Natural killer cell (primary cell): ENCODE measurements at places on chromosomes 5 and 9. TPM values are rescaled to one million over a fixed set of nuclear protein-coding genes. Genes with fewer than 3 reads are reported as not detected.

DNA sequence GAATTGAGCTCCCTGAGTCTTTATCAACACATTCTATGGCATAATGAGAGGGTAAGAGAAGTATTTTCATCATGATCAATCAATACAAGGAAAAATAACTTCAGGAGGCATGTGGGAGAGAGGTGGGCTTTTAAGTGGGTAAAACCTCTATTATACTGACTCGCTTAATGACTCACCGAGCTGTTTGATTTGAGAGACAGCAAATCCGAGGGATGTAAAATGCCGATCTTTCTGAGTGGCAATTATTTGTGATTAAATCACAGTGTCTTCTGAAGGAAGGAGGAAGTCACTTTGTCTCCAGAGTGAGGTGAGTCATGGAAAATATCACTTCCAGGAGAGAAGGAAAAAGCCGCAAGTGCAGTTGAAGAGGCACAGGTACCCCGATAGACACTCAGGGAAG lies 320.4 kb downstream of the DRD1 start:
- H3K27ac ChIP-seq: no peak overlapping the region
- H3K4me1 ChIP-seq: no peaks in the 10 kb centered on the region
- no peak for DNase-seq

The CYLC2 gene
- total RNA-seq: not detected

The PRRT1B gene
- not detected for total RNA-seq

GRCh38 chr9:119365291-119366027 lies 3.8 kb downstream of the BRINP1 start:
- H3K27me3 ChIP-seq: peaks cover 24% of the 10 kb centered on the region
- H3K4me3 ChIP-seq: no peak overlapping the region
- H3K27ac ChIP-seq: no peak overlapping the region
- H3K36me3 ChIP-seq: no peaks in the 10 kb centered on the region
- H3K4me1 ChIP-seq: no peaks in the 10 kb centered on the region
- peak; percentile 5 for DNase-seq

DNA sequence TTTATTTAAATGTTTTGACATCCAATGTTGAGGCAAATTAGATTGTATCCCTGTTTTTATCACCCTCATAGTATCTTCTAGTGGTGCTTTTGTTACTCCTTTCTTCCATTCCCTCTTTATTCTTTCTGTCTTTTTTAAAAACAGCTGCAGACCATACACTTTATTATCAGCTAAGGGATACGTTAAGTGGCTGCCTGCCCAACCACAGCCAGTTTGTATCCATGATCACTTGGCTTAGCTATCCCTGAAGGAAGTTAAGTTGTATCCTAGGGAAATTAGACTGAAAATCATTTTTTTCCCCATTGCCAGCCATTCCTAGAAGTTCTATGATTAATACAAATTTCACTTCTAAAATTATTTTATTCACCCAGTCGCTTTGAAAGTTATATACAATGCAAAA lies 1032.7 kb downstream of the NR2F1-AS1 start:
- DNase-seq: no peak
- H3K27me3 ChIP-seq: no peaks in the 10 kb centered on the region
- H3K36me3 ChIP-seq: no peaks in the 10 kb centered on the region
- H3K4me3 ChIP-seq: no peak overlapping the region

- no peak overlapping the region for H3K4me3 ChIP-seq
- H3K27ac ChIP-seq: no peak overlapping the region
- DNase-seq: no peak
These were observed 24.2 kb downstream of the PSMB7 start for GRCh38 chr9:124390794-124391658.

DNA sequence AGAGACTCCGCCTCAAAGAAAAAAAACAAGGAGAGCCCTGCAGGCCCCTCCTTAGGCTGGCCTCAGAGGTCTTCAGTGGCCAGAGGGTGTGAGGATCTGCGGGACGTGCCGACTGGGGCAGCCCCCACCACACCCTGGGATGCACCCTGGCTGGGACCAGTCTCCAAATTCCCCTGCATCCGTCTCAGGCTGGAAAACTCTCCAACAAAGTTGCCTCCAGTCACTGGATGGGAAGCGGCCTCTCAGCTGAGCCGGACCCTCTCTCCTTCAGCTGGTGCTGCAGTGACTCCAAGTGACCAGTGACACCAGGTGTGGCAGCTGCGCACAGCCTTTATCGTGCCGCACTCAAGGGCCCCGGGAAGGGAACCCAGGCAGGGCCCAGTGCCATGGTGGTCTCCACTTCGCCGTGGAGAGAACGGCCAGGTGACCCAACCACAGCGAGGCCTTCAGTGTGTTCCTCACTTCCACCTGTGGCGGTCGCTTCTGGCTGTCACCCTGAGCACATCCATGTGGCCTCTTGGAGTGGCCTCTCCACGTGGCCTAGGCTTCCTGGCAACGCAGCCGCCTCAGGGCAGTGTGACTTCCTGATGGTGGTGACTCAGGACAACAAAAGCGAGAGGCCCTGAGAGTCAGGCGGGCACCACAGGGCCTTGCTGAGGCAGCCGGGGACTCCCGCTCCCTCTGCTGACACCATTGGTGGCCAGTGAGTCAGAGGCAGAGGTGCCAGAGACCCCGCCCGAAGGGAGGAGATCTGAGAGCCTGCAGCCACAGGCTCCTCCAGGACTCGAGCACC lies 19.3 kb upstream of the CAMSAP1 start:
- H3K4me3 ChIP-seq: no peak overlapping the region
- peaks cover 20% of the 10 kb centered on the region for H3K4me1 ChIP-seq
- no peaks in the 10 kb centered on the region for H3K27me3 ChIP-seq
- peak overlapping the region; percentile 46 for H3K27ac ChIP-seq

DNA sequence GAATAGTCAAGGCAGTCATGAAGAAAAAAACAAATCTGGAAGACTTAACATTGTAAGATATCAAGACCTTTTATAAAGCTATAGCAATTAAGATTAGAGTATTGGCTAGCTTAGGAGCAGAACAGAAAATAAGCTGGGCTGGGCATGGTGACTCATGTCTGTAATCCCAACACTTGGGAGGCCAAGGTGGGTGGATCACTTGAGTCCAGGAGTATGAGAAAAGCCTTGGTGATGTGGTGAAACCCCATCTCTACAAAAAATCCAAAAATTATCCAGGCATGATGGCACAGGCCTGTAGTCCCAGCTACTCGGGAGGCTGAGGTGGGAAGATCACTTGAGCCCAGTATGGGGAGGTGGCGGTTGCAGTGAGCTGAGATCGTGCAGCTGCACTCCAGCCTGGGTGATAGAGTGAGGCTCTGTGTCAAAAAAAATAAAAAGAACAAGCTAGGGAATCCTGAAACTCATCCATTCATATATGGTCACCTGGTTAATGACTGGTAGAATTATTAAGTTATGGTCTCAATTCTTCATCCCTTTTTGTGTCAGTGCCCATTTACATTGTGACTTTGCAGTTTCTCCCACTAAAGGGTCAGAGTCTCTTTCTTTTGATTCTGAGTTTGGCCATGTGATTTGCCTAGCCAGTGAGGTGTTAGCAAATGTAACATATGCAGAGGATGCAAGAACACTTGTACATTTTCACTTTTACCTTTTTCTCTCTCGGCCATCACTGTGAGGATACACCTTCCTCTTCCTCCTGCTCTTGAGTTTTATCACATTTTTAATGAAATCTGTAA lies 144.6 kb upstream of the SGCD start:
- H3K36me3 ChIP-seq: no peaks in the 10 kb centered on the region
- no peaks in the 10 kb centered on the region for H3K4me1 ChIP-seq
- no peak overlapping the region for H3K4me3 ChIP-seq
- H3K27ac ChIP-seq: no peak overlapping the region
- no peaks in the 10 kb centered on the region for H3K27me3 ChIP-seq

DNA sequence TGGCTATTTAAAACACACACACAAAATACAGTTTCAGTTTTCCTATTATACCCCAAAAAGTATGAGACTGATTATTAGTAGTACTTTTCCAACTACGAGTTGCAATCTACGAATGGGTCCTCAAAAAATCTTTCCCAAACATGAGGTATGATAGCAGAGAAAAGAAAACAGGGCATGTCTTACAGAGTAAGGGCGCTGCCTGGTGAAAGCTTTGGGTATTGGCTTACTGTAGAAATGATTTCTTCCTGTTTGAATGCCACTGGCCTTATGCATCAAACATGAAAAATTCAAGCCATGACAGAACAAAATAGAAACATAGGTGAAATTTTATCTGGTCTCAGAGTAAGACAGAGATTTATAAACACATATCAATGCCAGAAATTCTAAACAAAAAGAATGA lies 448.0 kb downstream of the SPOCK1 start:
- no peaks in the 10 kb centered on the region for H3K4me1 ChIP-seq
- no peak for DNase-seq
- no peaks in the 10 kb centered on the region for H3K36me3 ChIP-seq
- no peaks in the 10 kb centered on the region for H3K27me3 ChIP-seq

The PCDH1 gene
- total RNA-seq: 32.1 TPM

DNA sequence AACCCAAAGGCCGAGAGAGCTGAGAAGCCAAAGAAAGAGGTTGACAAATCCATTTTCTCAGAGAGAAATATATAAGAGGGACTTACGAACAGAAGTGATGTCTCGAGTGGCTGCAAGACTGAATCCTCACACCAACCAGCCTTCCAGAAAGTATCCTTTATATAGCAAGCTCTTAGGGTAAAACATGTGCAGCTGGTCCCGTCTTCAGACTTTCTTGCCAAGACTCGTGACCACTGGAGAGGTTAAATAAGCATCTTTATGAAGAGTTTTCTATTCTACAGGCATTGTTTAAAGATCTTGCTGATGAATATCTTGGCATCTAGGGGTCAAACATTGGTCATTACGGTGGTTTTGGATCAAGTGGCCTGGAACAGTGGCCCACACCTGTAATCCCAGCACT lies 16.9 kb upstream of the SLC22A4 start:
- no peaks in the 10 kb centered on the region for H3K36me3 ChIP-seq
- no peak overlapping the region for H3K4me3 ChIP-seq
- peaks cover 3% of the 10 kb centered on the region for H3K27me3 ChIP-seq
- no peak overlapping the region for H3K27ac ChIP-seq
- no peak for DNase-seq
- H3K4me1 ChIP-seq: peaks cover 5% of the 10 kb centered on the region

DNA sequence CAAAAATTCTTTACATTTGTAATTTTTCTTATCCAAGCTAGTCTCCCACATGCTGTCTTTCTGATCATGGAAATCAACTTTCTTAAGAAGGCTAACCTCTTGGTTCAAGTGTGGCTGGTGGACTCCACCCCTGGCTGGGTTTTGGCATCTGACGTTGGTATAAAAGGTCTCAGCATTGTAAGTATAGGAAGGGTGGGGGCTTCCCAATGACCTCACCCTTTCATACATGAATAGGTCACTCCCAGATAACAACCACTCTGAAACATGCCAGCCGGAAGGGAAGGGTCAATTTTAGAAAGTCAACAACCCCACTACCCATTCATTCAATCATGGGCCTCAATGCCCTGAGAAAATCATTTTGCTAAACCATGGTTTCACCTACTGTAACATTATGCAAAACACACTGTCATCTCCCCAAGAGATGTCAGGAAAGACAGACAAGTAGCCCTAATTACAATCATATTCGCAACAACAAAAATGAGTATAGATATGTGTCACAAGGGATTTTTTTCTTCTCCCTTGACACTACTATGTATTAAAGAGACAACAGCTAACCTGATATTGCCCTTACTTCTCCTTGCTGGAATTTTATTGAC lies 31.9 kb upstream of the PCSK5 start:
- no peaks in the 10 kb centered on the region for H3K4me1 ChIP-seq
- no peak for DNase-seq
- no peaks in the 10 kb centered on the region for H3K36me3 ChIP-seq

DNA sequence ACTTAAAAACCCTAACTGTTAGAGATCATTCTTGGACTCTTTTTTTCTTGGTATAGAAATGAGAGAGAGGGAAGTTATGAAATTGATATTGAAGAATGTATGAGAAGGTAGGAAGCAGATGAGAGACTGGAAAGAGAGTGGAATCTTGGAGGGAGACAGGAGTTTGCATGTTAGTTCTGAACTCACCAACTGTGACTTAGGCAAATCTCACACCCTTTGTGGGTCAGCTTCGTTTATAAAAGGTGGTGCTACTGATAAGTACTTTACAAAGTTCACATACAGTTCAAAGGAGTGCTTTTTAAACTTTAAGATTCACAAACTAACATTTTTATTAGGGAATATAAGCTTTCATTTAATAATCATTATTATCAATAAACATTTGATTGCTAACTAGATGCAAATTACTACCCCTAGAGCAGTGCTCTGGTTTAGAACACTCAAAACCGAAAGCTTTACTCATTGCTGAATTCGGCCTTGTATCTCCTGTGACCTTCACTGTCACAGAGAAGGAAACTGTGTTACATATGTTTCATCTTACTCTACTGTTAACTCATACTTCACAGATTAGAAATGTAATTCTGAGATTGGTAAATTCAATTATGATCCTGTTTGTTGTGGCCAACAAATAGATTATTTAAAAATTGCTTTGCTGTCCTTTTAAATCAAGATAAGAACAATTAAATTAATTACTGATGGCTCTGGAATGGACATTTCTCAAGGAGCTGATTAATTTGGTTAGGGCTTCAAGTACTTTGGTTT lies 143.2 kb downstream of the RMI1 start:
- no peaks in the 10 kb centered on the region for H3K4me1 ChIP-seq
- no peak overlapping the region for H3K27ac ChIP-seq
- H3K27me3 ChIP-seq: peaks cover 2% of the 10 kb centered on the region
- no peak for DNase-seq
- H3K4me3 ChIP-seq: no peak overlapping the region
- H3K36me3 ChIP-seq: no peaks in the 10 kb centered on the region

- no peak for DNase-seq
- no peaks in the 10 kb centered on the region for H3K4me1 ChIP-seq
- no peak overlapping the region for H3K27ac ChIP-seq
- no peaks in the 10 kb centered on the region for H3K36me3 ChIP-seq
- H3K27me3 ChIP-seq: no peaks in the 10 kb centered on the region
These were observed 69.8 kb upstream of the WDR41 start for GRCh38 chr5:77561965-77562364.

The TAS2R1 gene
- total RNA-seq: not detected

DNA sequence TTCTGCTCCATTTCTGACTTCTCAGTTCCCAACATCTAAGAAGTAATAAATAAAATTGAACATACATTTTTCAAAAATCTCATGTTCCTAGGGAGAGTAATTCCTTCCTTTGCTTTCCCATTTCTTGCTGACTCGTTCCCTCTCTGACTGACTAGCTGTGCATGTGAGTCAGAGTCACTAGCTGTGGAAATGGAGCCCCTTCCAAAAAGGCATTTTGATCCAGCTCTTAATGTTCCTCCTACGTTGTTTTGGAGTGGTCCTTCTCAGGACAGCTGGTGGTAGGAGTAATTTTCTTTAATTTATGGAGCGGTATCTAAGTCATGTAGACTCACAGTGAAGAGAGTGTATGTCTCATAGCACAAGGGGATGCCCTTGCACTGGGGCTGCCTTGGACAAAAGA lies 460.2 kb downstream of the GADD45G start:
- H3K4me1 ChIP-seq: no peaks in the 10 kb centered on the region
- no peak overlapping the region for H3K4me3 ChIP-seq
- DNase-seq: no peak
- no peaks in the 10 kb centered on the region for H3K27me3 ChIP-seq

DNA sequence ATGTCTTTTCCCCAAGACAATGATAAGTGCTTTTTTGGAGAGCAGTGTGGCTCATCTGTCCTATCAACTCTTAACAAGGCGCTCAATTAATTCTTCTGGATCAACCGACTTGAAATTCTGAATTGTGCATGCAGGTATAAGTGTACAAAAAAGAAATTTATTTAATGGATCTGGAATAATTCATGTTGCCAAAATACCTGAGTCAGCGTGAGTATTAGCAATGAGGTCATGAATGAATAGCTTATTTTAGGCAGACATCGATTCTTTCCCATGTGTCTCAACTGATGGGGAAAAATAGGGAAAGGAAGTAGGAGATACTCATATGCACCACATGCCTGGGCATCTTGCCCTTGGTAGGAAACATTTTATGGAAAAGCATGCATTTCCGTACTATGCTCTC lies 68.0 kb downstream of the C6 start:
- no peaks in the 10 kb centered on the region for H3K27me3 ChIP-seq
- no peaks in the 10 kb centered on the region for H3K36me3 ChIP-seq
- no peaks in the 10 kb centered on the region for H3K4me1 ChIP-seq
- DNase-seq: no peak
- H3K4me3 ChIP-seq: no peak overlapping the region
